ENCODE measurements at places on chromosomes 5 and 9.

- DNase-seq: no peak
Observed at GRCh38 chr5:112183103-112183711, 235.9 kb downstream of the EPB41L4A start.

GRCh38 chr9:100106616-100107015 is 7.6 kb downstream of the INVS start:
- DNase-seq: no peak

DNA sequence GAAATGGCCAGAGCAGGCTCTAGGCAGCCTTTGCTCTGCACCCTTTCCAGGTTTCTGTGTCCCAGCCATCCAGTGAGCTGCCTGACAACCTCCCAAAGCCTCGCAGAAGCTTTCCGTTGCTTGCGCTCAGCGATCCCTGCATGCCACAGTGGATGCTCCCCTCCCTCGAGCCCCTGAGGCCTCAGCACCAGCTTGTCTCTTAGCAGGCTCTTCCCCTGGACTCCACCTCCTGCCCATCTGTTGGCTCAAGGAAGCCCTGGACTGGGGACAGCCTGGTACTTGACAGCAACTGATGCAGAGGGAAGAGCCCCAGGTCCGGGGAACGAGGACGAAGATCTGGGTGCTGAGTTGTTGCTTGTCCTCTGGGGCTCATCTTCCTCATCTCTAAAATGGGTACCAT is 23.2 kb downstream of the TSPAN17 start:
- no peak for DNase-seq

- DNase-seq: peak; percentile 95
Observed at GRCh38 chr9:91187965-91188344, 173.8 kb downstream of the AUH start.

DNA sequence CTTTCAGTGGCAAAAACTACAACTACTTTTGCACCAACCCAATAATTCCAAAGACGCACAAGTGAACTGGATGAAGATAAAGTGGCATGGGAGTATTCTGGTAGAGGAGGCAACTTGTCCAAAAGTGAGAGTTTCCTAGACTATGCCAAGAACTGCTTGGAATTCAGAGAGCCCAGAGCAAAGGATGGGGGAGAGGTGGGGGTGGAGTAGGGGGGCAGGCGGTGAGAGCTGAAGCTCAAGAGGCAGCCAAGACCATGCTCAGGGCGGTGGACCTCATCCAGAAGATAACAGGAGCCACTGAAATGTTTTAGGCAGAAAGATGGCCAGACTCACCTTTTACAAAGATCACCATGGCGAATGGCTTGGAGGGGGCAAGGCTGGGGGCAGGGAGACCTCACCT is 242.5 kb downstream of the SEC61B start:
- no peak for DNase-seq

- DNase-seq: no peak
Observed at GRCh38 chr9:12737871-12738270, 36.9 kb upstream of the LURAP1L start.

- DNase-seq: no peak
Observed at GRCh38 chr5:173643964-173644363, 27.5 kb upstream of the BOD1 start.

GRCh38 chr9:136244969-136245218 is 718 bp downstream of the QSOX2 start:
- no peak for DNase-seq

GRCh38 chr5:57219386-57219785 is 45.5 kb downstream of the GPBP1 start:
- DNase-seq: no peak

- DNase-seq: no peak
Observed at GRCh38 chr9:114883709-114884108, 46.7 kb downstream of the TNFSF8 start.

GRCh38 chr9:130823435-130823834 is 11.6 kb upstream of the ABL1 start:
- no peak for DNase-seq

GRCh38 chr5:98954392-98955028 is 25.7 kb upstream of the CHD1 start:
- no peak for DNase-seq

DNA sequence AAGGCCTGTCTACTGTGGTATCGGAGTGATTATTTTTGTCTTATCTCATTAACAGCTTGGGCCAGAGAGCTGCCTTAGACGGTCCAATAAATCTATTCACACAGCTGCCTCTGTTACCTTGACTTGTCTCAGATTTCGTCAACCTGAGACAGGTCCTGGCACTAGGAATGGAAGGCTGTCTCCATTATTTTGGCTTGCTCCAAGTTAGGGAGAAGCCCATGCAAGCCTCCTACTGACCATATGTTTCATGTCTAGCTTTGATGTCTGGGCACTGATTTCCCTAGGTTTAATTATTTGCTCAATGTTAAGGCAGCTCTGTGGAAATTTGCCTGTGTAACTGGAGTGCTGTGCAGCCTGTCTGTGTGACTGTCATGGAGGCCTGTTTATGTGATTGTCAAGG is 12.4 kb upstream of the RALGPS1 start:
- DNase-seq: no peak

DNA sequence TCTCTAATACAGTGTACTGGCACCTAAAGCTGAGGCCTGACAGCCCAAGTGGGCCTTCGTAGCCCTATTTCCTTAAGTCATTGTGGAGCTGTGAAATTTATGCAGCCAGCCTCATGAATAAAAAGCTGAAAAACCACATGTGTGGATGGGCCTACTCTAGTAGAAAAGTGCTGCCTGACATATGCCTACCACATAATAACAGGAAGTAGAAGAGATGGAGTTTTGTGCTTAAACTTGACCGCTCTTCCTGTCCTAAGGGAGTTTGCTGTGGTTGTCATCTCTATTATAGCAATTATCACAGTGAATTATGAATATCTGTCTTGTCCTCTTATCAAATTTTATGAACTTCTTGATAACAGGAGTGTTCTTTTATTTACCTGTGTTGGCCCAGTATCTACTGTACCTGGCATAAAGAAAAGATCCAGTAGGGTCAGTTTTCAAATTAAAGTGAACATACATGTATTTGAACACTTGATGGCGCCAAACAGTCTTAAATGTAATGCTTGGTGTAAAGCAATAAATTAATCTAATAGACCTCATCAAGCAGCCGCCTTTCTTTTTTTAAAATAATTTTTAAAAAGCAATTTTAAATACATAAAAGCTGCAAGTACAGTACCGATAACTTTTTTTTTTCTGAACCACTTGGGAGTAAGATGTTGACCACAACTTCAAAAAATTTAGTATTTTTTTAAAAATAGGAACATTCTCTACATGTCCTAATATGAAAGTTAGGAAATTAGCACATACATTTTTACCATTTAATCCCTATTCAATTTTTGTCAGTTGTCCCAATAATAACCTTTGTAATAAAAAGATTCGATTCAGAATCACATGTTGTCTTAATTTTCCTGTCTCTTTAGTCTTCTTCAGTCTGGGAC is 51.0 kb downstream of the FKTN start:
- DNase-seq: no peak

DNA sequence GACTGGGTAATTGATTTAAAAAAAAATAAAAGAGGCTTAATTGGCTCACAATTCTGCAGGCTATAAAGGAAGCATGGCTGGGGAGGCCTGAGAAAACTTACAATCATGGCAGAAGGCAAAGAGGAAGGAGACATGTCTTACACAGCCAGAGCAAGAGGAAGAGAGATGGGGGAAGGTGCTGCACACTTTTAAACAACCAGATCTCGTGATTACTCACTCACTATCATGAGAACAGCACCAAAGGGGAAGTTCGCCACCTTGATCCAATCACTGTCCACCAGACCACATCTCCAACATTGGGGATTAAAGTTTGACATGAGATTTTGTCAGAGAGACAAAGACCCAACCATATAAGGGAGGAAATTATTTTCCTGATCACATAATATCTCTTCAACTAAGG is 138.8 kb upstream of the NR4A3 start:
- no peak for DNase-seq

GRCh38 chr5:23528677-23529076 is 21.3 kb downstream of the PRDM9 start:
- no peak for DNase-seq

GRCh38 chr9:108552459-108553040 is 303.2 kb downstream of the ACTL7B start:
- peak; percentile 26 for DNase-seq

GRCh38 chr9:128625391-128626146 is 31.1 kb downstream of the DYNC2I2 start:
- no peak for DNase-seq

DNA sequence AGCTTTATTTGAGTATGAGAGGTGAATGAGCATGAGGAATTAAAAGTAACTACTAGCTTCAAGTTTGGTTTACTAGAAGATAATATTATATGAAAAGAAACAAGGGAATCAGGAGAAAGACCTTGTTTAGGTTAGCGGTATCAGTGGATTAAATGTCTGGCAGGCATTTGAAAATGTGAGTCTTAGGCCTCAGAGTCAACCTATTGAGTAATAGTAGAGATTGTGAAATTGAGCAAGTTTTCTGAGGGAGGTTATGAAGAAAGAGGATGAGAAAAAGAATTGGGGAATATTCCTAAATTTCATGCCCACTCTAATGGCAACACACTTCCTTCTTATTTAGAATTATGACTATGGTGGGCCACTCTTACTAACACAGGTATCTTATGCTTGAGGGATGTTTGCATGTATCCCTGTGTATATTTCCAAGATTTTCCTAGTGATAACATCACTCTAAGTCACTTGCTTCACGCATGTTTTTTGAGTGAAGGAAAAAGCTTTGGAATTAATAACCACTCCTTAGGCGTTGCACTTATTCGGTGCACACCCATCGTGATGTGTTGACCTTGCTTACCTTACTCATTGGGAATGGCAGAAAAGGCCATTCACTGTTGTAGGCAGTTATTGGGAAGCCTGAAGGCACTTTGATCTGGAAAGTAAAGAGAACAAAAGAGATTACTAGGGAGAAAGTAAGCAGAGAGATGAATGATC is 8.2 kb upstream of the ELL2 start:
- DNase-seq: no peak

DNA sequence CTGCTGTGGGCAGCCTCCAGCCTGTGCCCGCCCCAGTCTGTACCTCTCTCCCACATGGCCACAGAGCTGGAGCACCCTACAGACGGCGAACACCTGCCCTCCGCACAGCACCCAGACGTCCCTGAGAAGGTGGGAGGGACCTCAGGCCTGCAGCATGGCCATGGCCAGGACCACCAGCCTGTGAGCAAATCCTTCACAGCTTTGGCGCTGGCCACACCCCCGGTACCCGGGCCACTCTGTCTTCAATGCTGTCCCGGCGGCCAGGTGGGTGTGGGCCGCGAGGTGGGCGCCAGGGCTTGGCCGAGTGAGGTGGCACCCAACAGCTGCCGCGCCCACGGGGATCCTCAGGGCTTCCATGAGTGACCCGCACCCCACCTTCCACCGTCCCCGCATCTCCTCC is 18.7 kb downstream of the NOTCH1 start:
- DNase-seq: no peak

DNA sequence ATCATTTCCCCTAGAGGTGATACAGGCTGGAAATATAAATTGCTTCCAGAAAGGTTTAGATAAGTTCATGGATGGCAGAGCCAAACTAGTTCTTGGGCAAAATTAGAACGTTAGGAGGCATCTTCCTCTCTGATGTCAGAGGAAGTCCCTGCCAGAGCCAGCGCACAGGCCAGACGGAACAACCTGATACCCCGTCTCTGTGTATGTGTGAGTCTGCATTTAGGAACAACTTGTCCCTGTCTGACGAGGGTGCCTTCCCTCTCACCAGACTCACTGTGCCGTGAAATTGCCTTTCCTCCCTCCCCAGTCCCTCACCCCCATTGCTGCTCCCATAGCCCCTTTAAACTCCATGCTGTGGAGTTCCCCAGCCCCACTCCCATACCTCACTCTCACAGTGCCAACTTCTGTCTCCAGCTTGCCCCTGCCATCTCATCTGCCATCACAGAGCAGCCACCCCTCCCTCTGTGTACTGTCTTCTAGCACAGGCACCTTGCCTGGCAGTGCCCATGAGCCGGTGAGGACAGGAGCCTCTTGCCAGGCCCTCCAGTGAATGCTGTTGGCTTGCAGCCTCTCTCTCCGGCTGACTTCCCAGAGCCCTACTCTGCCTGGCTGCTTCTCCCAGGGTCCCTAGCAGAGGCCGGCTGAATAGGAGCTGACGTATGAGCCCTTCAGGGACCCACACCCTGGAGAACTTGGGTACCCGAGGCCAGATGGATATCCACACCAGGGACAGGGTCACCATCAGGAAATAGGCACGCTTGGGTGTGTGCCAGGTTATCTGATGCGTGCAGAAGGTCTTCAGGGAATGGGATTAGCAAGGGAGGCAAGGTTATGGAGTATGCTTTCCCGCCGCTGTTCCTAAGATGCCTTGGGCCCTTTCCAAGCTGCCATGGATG is 26.7 kb downstream of the UNC5A start:
- no peak for DNase-seq

- DNase-seq: no peak
Observed at GRCh38 chr5:57082441-57083067, 91.3 kb upstream of the GPBP1 start.

DNA sequence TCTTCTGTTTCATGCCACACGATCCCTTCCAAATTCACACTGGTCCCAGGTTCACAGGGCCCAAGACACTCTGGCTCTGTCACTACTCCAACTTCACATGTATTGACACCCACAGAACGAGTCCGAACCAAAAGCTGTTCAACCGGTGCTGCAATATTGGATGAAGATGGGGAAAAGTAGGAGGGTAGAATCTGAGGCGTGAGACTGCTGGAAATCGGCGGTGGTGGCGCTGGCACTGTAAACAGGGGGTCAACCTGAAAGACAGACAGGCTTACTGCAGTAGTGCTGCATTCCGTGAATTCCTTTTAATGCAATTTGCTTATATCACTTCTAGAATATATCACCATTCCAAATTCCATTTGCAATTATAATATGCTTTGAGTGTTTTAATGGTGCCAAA is 45.4 kb downstream of the ZNF608 start:
- DNase-seq: no peak

GRCh38 chr9:88732128-88732527 is 197.2 kb downstream of the NXNL2 start:
- DNase-seq: no peak

GRCh38 chr5:75335952-75336614 is 937 bp upstream of the HMGCR start:
- peak; percentile 67 for DNase-seq

DNA sequence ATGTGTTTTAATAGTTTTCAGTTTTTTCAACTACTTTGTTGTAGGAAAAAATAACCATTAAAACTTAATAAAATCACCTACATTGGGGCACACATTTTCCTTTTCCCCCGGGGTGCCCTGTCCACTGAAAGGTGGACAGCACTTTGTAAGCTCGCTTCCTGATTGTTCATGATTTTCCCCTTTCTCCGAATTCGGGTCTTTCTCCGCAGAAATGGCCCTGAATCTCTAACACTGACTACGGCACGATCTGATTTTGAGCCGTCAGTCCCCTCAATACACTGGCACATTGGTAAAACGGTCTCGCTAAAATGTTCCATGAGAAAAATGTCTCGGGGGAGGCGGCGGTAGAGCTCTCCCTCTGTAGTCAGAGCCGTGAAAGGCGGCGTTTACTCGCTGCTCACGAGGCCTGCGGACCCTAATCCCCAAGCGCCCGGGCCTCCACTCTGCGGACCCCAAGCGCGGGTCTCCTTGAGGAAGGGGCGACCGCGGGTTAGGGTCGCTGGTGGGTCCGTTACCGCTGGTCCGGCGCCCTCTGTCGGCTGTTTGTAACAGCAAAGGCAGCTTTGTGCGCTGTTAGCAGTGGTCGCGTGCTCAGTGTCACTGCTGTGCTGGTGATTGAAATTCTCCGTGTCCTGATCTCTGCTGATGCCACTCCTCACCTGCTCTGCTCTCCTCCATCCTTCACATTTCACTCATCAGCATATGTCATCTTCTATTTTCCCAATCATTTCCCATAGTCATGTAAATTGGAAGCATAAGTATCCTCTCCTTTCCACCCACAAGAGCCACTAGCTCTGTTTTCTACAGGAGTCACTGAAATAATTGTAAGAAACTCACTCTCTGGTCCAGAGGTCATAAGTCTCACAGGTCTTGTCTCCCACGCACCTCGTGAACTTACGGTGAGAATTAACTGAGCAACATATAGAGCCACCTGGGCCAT is 10.8 kb upstream of the IFNA2 start:
- DNase-seq: peak; percentile 85

All from MG63 (cell line).